ENCODE measurements at places on chromosomes 7 and 10.

DNA sequence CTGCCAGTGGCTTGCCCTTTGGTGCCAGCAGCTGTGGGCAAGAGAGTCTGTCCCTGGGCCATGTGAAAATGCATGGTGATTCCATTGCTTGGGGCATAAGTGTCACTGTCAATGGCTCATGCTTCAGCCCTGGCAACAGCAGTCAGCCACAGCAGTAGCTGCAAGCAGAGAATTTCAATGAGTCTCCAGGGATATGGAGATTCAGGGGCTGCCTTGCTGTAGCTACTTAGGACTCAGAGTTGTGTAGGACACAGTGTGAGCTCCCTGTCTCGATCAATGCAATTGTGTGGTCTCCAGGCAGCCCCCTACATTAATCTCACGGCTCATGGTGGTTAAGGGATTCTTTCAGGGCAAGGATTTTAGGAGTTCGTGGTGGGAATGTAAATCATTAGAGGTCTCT lies 126.3 kb upstream of the STARD3NL start:
- no peak for DNase-seq

- DNase-seq = no peak
Measured at GRCh38 chr10:67098461-67098860, 172.6 kb downstream of the LRRTM3 start.

GRCh38 chr10:131703941-131704340 lies 196.9 kb upstream of the PPP2R2D start:
- DNase-seq = no peak

- no peak for DNase-seq
Measured at GRCh38 chr7:51430480-51431086, 114.0 kb upstream of the COBL start.

- no peak for DNase-seq
Measured at GRCh38 chr7:40310258-40310657, 175.5 kb downstream of the SUGCT start.

GRCh38 chr10:110576220-110576619 lies 8.7 kb downstream of the SMC3 start:
- DNase-seq = no peak

- no peak for DNase-seq
Measured at GRCh38 chr10:24983946-24984345, 31.5 kb upstream of the PRTFDC1 start.

DNA sequence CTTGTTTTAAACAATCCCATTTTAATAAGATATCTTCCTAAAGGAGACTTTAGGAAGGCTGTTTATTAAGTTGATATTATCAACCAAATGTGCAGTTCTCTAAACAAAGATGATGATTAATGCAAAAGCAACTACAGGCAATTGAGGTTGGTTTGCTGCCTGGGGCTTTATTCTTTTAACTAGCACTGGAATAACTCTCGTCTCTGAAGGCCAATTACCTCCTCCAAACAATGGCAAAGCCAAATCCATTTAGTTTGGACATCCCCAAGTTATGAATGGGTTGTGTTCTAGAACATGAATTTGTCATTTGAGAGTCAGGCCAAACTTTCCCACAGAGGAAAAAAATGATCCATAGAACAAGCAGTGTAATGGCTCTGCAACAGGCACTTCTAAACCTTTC lies 114.1 kb downstream of the SLC16A9 start:
- no peak for DNase-seq
